ENCODE measurements at places on chromosomes 5 and 9. TPM values are rescaled to one million over a fixed set of nuclear protein-coding genes. Genes with fewer than 3 reads are reported as not detected.

The MARVELD2 gene
- total RNA-seq = 0.54 TPM

The NOXA1 gene
- total RNA-seq = not detected

The PTGS1 gene
- 21.1 TPM for total RNA-seq

The IRX4 gene
- not detected for total RNA-seq

The UBAC1 gene
- total RNA-seq = 33.6 TPM

The SGCD gene
- 10.6 TPM for total RNA-seq

DNA sequence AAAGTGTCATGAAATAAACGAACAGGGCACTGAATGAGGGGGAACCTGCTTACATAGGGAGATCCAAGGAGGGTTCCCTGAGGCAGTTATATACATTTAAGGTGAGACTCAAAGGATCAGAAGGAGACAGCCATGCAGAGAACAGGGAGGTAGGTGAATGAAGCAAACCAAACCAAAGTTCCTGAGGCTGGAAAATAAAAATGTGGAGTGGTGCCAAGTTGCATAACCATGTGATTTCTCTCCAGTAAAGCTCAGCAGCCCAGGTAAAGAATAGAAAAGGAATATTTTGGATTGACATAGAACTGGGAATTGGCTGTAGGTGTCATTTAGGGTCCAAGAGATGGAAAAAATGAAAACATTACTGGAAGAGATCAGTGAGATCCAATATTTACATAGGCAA is 110.7 kb downstream of the CAAP1 start:
- no peak for DNase-seq
- H3K27me3 ChIP-seq = no peaks in the 10 kb centered on the region
- no peak overlapping the region for H3K27ac ChIP-seq

DNA sequence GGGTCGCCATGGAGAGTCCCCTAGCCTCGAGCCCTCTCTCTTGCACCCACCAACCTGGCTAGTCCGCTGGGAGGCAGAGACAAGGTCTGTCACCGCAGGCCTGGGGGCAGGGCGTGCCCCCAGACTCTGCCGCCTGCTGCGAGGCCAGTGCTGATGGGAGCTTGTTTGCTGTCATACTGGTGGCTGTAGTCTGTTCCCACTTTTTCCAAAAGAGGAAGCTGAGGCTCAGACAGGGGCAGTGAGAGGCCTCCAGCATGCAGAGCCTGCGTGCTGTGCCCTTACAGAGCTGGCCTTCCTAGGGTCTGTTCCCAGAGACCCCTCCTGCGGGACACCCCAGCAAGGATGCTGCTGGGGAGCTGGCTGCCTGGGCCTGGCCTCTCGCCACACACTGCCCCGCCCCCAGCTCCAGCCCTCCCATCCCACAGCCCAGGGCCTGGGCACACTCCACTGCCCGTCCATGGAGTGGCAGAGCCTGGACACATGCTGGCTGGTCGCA is 21.0 kb upstream of the SUSD3 start:
- H3K27ac ChIP-seq = no peak overlapping the region
- H3K4me1 ChIP-seq = no peaks in the 10 kb centered on the region
- no peaks in the 10 kb centered on the region for H3K36me3 ChIP-seq
- no peak for DNase-seq
- peaks cover 16% of the 10 kb centered on the region for H3K27me3 ChIP-seq

GRCh38 chr9:134189145-134189469 is 24.7 kb upstream of the RNU6ATAC start:
- H3K27ac ChIP-seq = no peak overlapping the region
- H3K4me3 ChIP-seq = no peak overlapping the region
- H3K27me3 ChIP-seq = peaks cover 27% of the 10 kb centered on the region
- DNase-seq = no peak

DNA sequence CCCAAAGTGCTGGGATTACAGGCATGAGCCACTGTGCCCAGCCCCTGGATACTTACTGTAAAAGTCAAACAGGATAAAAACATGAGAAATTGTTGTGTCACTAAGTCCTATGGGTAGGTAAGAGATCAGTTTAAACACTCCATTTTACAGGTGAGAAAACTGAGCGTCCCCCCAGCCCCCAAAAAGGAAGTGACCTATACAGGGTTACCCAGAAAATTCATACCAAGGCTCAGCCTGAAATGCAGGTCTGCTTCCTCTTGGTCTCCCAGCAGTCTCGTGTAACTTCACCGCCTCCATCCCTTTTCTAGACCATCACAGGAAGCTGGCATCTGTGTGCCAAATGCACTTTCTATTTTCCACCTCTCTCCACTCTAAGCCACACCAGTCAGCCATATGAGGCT is 57.2 kb downstream of the TMOD1 start:
- no peak for DNase-seq
- H3K27me3 ChIP-seq = peaks cover 2% of the 10 kb centered on the region
- no peak overlapping the region for H3K4me3 ChIP-seq
- no peaks in the 10 kb centered on the region for H3K36me3 ChIP-seq
- H3K4me1 ChIP-seq = no peaks in the 10 kb centered on the region
- no peak overlapping the region for H3K27ac ChIP-seq

GRCh38 chr5:179380211-179381035 is 35.2 kb upstream of the ADAMTS2 start:
- H3K27me3 ChIP-seq = no peaks in the 10 kb centered on the region
- no peak for DNase-seq
- no peak overlapping the region for H3K4me3 ChIP-seq
- H3K27ac ChIP-seq = no peak overlapping the region
- peaks cover 27% of the 10 kb centered on the region for H3K4me1 ChIP-seq
- H3K36me3 ChIP-seq = no peaks in the 10 kb centered on the region

DNA sequence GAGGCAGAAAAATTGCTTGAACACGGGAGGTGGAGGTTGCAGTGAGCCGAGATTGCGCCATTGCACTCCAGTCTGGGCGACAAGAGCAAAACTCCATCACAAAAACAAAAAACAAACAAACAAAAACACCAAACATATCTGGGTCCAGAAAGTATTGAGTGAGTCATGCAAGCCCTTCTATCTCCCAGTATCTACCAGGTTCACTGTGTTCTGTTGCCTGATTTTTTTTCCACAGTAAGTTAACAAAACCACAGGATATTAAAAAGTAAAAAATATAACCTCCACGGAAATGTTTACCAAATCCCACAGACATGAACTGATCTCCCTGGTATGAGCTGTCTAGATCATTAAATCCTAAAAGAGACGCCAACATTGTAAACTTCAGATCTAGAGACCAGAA is 94.4 kb downstream of the ANKH start:
- no peaks in the 10 kb centered on the region for H3K4me1 ChIP-seq
- no peak overlapping the region for H3K4me3 ChIP-seq
- no peaks in the 10 kb centered on the region for H3K27me3 ChIP-seq
- DNase-seq = no peak

- no peak overlapping the region for H3K27ac ChIP-seq
- H3K4me3 ChIP-seq = no peak overlapping the region
- DNase-seq = no peak
Observed at GRCh38 chr5:150204590-150204960, 14.7 kb downstream of the SLC6A7 start.

GRCh38 chr5:127451096-127451495 is 66.3 kb upstream of the PRRC1 start:
- no peaks in the 10 kb centered on the region for H3K36me3 ChIP-seq
- H3K27me3 ChIP-seq = peaks cover 4% of the 10 kb centered on the region
- peaks cover 2% of the 10 kb centered on the region for H3K4me1 ChIP-seq

DNA sequence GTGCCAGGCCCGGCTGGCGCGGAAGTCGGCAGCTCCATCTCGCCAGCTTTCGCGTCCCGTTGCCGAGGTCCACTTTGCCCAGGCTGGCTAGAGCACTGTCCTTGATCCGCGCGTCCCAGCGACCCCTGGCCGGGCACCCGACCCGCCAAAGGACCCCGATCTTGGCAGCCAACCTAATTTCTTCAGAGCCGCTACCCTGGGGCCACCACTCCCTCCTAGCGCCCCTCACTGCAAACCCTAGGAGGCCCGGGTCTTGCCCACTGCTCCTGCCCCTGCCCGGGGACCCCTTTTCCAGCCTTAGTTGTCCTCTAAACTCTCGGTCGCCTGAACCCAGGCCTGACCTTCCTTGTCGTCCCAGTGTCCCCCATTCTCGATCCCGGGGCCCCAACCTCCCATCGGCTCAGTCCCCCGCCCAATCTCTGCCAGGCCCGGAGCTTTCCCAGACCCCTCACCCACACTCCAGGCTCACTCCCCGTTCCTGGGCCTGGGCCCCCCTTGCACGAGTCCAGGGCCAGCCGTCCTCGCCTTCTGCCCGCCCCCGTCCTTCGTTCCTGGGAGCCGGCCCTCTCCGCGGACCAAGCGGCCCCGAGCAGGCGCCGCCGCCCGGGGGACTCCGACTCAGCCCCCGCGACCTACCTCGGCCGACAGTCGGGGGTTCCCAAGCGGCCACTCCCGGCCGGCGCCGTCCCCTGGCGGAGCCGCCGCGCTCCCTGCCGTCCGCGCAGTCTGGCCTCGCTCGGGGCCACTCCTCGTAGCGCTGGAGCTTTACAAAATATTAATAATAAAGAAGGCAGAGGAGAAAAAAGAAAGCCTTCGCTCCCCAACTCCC is 701 bp upstream of the LMX1B start:
- no peak overlapping the region for H3K27ac ChIP-seq
- DNase-seq = no peak
- H3K36me3 ChIP-seq = no peaks in the 10 kb centered on the region
- no peak overlapping the region for H3K4me3 ChIP-seq

Data from IMR-90 (cell line).